Subcutaneous preadipocyte (primary cell): ENCODE measurements at places on chromosomes 12 and 14. TPM values are rescaled to one million over a fixed set of nuclear protein-coding genes. Genes with fewer than 3 reads are reported as not detected.

Gene USP30
- 7.0 and 8.5 TPM in 2 replicates for total RNA-seq

Gene PLEKHA5
- 23.9 and 42.0 TPM in 2 replicates for total RNA-seq

Gene SPX
- total RNA-seq, result under 0.01 and 0.98 TPM in 2 replicates

Gene KCTD10
- 71.3 and 72.5 TPM in 2 replicates for total RNA-seq

Gene SOCS2
- total RNA-seq, result 9.2 and 14.5 TPM in 2 replicates

Gene CABP1
- 0.20 and 0.37 TPM in 2 replicates for total RNA-seq

Gene C12orf50
- total RNA-seq, result not detected in 2 replicates

Gene ATF1
- total RNA-seq, result 27.4 and 28.7 TPM in 2 replicates

Gene PCNX4
- total RNA-seq, result 54.7 and 72.7 TPM in 2 replicates

Gene PRR4
- 2.2 and 3.9 TPM in 2 replicates for total RNA-seq

Gene TMEM233
- total RNA-seq, result 4.5 and 4.8 TPM in 2 replicates

Gene ALDH1L2
- 18.4 and 21.1 TPM in 2 replicates for total RNA-seq

Gene TROAP
- 14.0 and 18.8 TPM in 2 replicates for total RNA-seq

Gene LRP1
- total RNA-seq, result 239 and 425 TPM in 2 replicates

Gene MORN3
- 0.20 and 0.37 TPM in 2 replicates for total RNA-seq

Gene FAR2
- 27.6 and 29.9 TPM in 2 replicates for total RNA-seq

Gene HOXC12
- total RNA-seq, result not detected in 2 replicates

Gene ABCD4
- 23.7 and 30.5 TPM in 2 replicates for total RNA-seq

Gene SERPINA4
- not detected in 2 replicates for total RNA-seq

Gene FGF6
- total RNA-seq, result not detected in 2 replicates

Gene LRRC43
- under 0.01 and 0.59 TPM in 2 replicates for total RNA-seq

Gene ASCL1
- total RNA-seq, result not detected in 2 replicates
